SW 1271 (cell line): ENCODE measurements at places on chromosomes 4 and X.

- DNase-seq: peak; percentile 80
These were observed at the start of the genes LYAR and ZBTB49 for GRCh38 chr4:4289941-4290850. Gene LYAR (minus strand): TSS chr4:4290154. CDS start chr4:4283742, 6,412 bp downstream. Gene ZBTB49 (plus strand): TSS chr4:4290251. CDS start chr4:4299946, 9,695 bp downstream.

GRCh38 chr4:7150036-7150635, 42.2 kb upstream of the SORCS2 start:
- DNase-seq: no peak

- no peak for DNase-seq
These were observed 44.7 kb downstream of the SLC10A7 start for GRCh38 chr4:146477054-146477453.

- peak; percentile 64 for DNase-seq
These were observed 1467.4 kb downstream of the C4orf33 start for GRCh38 chr4:130563185-130563888.

DNA sequence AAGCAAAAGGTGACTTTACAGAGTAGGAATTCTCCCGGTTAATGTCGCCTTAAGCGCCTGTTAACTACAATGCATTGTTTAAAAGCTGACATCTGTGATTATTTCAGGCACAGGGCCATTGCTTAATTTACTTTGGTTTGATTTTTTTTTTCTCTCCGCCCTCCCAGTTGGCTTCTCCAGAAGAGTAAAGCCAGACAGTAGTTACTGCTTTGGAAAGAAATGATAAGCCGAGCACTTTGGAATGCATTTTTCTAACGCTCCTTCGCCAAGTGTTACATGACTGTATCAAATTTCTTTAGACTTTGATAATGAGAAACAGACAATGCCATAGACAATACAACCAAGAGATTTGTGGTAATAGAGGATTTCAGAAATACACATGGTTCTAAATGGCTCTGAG, 383.0 kb upstream of the TENM3 start:
- DNase-seq: no peak

GRCh38 chr4:74794382-74795010, at the start of gene BTC:
Gene BTC (minus strand): TSS chr4:74794523. CDS start chr4:74794325, 198 bp downstream.
- peak; percentile 38 for DNase-seq

DNA sequence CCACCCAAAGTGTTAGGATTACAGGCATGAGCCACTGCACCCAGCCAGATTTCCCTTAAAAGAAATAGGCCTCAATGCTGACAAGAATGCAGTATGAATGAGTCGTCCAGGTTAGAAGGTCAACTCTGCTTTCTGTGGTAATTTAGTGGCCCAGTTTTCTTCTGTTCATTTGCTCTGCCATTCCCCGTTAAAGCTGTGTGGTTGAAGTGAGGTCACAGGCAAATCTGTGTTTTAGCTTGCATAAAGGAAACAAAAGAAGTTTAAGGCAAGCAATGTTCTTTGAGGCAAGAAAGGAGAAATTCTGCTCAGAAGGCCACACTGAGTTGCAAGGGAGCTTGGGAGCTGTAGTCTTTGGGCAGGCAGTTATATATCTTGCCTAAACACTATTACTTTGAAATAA, 176.8 kb downstream of the LARP7 start:
- DNase-seq: no peak

GRCh38 chrX:14300376-14300775, 229.0 kb upstream of the GLRA2 start:
- DNase-seq: no peak

DNA sequence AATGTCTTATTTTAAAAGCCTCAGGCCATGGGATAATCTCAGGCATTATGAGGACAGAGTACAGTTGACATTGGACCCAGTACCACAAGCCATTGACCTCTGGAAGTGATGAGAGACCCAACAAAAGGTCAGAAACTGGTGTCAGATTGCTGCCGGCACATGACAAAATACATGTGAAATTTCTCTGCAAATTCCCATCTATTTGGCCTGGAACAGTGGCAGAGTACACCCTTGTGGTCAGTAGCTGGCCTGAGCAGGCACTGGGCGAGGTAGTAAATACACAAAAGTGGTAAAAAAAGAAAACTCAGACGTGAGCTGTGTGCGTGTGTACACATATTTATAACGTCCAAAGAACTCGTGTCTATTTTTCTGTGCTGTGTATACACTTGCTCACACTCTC, 155.5 kb downstream of the DHX15 start:
- no peak for DNase-seq

GRCh38 chr4:71406459-71406963, 67.7 kb downstream of the SLC4A4 start:
- DNase-seq: no peak
